ENCODE measurements at places on chromosomes 5 and 9.

DNA sequence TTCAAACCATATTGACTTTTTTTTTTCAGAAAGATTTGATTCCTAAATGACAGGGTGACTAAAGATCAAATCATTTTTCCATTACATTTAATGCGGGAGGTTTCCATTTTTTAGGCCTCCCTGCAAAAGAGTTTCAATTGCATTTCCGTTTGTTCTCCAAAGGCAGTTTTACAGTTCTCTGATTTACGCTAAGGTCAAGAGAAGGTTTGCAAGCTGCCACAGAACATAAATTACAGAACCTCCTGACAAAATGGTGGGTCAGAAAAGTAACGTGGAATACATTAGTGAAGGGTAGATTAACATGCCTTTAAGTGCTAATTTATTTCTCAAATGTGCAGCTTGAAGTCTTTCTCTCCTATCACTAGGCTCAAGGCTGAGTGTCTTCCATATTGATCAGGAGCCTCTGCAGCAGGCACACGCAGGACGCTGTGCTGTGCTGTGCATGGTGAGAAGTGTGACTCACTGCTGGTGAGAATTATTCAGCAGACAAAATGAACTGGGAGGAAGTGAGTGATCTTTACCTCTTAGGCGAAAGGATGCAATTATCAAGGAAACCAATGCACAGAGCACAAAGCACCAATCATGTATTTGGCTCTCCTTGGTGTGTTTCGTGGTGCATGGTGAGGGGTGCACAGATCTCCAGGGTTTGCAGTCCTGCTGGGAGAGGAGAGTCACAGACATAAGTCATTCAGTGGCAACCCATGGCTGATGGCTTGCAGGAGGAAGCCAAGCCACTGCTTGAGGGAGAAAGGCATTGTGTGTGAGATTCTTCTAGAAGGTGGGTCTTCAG is 136.3 kb downstream of the TENT4A start:
- no peak for DNase-seq

DNA sequence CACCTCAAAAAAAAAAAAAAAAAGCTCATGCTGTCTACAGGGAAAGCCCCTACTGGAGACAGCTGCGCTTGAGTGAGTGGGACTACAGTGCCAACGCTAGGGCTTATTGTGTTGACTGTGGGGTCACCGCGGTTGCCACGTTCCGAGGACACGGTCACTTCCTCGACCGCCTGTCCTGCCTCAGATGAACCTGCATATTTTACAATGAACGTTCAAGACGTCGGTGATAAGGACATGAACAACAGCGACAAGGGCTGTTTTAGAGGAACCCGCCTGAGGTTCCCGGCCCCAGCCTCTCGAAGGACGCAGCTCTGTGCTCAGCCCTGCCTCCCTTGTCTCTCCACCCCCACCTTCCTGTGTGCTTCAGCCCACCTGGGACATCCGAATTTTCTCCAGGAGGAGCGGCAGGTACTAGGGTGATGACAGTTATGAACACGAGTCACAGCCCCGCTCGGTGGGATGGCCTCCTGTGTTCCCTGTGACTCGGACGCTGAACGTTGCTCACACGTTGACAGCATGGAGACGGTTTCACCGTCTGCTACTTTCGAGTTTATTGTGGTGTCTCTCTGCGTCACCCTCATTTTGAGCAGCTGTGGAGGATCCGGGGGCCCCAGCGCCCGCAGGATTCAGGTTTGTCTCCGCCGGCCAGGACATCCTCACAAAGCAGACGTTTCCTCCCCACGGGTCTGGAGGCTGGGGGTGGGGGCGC is 11.3 kb upstream of the DIPK1B start:
- peak; percentile 25 for DNase-seq

GRCh38 chr5:13731121-13731628 is 213.3 kb downstream of the DNAH5 start:
- no peak for DNase-seq

GRCh38 chr5:53019320-53019719 is 30.2 kb downstream of the ITGA2 start:
- DNase-seq = peak; percentile 94

- no peak for DNase-seq
Measured at GRCh38 chr9:4734150-4734549, 6.9 kb downstream of the AK3 start.

GRCh38 chr9:135519179-135519971 is 1.9 kb upstream of the LCN1 start:
- DNase-seq = no peak

DNA sequence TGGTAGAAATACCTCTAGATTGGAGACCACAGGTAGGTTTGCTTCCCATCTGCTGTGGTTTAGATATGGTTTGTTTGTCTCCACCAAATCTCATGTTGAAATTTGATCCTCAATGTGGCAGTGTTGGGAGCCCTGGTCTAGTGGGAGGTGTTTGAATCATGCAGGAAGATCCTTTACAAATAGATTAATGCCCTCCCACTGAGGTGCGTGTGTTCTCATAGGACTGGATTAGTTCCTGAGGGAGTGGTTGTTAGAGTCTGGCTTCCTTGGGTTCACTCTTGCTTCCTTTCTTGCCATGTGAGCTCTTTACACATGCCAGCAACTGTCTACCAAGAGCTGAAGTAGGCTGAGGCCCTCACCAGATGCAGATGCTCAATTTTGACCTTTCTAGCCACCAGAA is 391.1 kb upstream of the GRIA1 start:
- no peak for DNase-seq

GRCh38 chr5:58708456-58708855 is 125.6 kb downstream of the RAB3C start:
- no peak for DNase-seq

GRCh38 chr5:178546675-178547033 is 43.5 kb downstream of the COL23A1 start:
- DNase-seq = no peak

DNA sequence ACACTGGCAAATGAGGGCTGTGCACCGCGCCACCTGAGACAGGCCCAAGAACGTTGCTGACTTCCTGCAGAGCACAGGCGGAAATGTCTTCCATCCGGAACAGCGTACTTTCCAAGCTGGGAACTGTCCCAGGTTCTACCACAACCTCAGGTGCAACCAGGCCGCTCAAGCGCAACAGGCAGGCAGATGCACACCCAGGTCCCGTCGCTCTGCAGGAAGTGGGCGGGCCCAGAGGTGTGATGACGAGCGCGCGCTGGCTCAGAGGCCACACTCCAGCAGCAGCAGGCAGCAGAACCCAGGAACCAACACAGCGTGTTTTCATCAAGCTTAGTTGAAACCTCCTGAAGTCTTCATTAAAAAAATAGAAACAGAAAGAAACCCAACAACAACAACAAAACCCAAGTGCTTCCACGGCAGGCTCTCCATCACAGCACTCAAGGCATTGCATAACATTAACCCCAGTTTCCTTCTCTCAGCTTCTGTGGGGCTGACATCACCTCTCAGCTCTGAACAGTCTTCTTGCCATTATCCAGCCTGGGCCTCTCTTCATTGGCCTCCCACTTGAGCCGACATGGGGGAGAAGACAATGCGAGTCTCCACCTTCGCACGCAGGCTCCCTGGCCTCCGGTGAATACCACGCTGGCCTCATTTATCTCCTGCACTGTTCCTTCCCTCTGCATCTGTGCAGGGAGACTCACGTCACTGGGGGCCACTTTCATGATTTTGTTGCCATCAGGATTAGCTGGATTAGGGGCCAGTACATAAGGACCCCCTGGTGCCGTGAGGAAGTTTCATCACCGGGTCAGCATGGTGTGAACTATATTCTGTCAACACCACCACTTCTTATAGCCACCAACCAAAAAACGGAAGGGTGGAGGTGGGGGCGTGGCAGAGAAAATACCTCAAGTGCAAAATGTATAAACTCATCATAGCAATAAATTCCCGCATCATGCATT is 22.1 kb downstream of the PTCH1 start:
- DNase-seq = no peak

GRCh38 chr9:132319421-132320110 is 35.2 kb downstream of the SETX start:
- no peak for DNase-seq

GRCh38 chr9:78692871-78693270 is 395.9 kb downstream of the PSAT1 start:
- DNase-seq = peak; percentile 77

GRCh38 chr5:143376911-143377813 is 26.3 kb downstream of the NR3C1 start:
- peak; percentile 41 for DNase-seq

- DNase-seq = peak; percentile 30
Measured at GRCh38 chr5:172454358-172455086, at the start of gene SH3PXD2B. SH3PXD2B (minus strand) TSS chr5:172454525; CDS start chr5:172454352, 173 bp downstream.

GRCh38 chr5:119063579-119064379 is 7.1 kb upstream of the DMXL1 start:
- DNase-seq = no peak

DNA sequence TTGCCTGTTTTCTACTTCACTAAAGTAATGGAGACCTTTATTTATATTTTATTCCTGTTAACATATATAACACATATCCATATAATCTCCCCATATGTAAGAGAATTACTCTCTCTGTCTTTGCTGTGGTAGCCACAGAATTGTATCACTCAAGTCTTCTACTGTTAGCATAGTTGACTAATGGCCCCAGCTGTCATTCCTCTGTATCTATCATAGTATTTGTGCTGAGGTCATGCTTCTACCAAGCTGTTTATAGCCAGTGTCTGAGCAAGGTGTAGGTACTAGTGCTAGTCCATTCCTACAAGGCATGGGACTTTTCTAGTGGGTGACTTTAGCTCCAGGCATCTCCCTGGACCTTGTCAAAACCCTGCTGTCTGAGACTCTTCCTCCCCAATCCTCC is 244.1 kb downstream of the KIAA0825 start:
- DNase-seq = no peak

DNA sequence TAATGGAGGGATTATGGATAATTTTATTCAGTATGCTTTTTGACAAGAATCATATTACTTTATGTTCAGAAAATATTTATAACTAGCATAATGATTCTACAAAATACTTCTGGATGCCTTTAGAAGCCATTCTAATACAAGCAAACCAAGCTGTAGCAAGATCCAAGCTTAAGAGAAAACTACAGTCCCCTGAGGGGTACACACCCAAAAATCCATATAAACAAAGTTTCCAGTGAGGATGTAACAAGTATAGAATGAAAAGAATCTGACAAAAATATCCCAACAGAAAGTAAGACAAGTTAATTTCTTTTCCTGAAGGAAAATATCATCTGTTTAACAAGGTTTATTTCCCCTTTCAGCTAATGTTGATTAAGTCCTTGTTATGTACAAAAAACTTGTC is 53.9 kb downstream of the MLLT3 start:
- peak; percentile 3 for DNase-seq

GRCh38 chr5:53319315-53319714 is 161.1 kb upstream of the FST start:
- DNase-seq = no peak

DNA sequence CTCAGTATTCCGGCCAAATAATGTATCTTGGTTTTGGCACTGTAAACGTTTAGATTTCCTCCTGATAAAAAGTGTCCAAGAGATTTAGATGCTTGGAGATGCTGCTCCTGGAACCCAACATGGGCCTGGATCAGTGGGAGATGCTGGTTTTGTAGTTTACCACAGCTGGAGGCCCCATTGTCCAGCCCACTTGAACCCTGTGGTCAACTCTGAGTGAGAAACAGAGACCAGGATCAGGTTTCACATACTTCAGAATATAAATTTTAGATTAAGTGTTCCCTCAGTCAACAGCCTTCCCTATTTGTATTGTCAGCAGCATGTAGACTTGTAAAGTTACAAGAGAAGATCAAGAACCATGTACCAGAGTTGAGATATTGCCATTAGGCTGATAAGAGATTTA is 144.7 kb upstream of the C9orf72 start:
- no peak for DNase-seq

- DNase-seq = no peak
Measured at GRCh38 chr5:138033386-138033808, 518 bp upstream of the FAM13B start.

DNA sequence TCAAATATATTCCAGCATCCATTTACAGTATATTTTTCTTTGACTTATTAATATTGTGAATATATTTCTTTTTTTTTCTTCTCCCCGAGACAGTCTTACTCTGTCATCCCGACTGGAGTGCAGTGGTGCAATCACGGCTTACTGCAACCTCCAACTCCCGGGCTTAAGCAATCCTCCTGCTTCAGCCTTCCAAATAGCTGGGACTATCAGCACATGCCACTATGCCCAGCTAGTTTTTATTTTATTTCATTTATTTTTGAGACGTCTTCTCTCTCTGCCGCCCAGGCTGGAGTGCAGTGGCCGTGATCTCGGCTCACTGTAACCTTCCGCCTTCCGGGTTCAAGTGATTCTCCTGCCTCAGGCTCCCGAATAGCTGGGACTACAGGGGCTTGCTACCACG is 7.4 kb upstream of the GLIPR2 start:
- no peak for DNase-seq

GRCh38 chr5:2779459-2779858 is 28.0 kb upstream of the IRX2 start:
- DNase-seq = no peak

DNA sequence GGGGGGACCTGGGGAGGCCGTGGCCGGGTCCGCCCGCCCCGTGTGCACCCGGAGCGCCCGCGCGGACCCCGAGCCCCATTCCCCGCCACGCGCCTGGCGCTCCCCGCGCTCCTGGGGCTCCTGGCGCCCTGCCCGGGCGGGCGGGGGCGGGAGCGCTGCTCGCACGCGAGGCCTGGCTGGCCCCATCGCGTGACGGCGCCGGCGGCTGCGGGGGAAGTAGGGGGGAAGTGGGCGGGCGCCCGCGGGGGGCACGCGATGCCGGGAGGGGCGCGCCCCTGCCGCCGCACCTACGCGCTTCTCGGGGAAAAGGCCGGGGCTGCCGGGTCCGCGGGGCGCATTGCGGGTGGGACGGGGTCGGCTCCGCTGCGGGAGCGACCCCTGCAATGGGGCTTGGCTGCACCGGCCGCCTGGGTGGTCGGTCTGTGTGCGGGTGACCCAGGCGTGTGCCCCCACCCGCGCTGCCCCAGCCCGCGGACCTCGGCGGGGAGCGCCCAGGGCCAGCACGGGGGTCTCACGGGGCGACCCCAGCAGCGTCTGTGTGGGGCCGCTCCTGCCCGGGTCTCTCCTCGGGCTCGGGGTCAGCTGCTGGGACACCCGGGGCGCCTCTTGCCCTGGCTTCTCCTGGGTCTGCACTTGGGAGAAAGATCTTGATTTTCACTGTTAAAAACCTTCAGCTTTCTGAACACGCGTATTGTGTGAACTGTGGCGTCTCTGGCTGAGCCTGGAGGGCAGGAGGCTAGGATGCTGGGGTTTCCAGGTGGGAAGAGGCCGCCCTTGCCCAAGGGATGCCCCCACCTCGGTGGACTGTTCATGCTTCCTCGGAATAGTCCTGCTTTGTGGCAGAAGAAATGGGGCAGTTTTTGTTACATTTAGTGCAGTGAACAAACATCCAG is 52.4 kb downstream of the AHRR start:
- peak; percentile 43 for DNase-seq

Data from HFFc6 (cell line).